ENCODE measurements at places on chromosomes 12 and 14.

DNA sequence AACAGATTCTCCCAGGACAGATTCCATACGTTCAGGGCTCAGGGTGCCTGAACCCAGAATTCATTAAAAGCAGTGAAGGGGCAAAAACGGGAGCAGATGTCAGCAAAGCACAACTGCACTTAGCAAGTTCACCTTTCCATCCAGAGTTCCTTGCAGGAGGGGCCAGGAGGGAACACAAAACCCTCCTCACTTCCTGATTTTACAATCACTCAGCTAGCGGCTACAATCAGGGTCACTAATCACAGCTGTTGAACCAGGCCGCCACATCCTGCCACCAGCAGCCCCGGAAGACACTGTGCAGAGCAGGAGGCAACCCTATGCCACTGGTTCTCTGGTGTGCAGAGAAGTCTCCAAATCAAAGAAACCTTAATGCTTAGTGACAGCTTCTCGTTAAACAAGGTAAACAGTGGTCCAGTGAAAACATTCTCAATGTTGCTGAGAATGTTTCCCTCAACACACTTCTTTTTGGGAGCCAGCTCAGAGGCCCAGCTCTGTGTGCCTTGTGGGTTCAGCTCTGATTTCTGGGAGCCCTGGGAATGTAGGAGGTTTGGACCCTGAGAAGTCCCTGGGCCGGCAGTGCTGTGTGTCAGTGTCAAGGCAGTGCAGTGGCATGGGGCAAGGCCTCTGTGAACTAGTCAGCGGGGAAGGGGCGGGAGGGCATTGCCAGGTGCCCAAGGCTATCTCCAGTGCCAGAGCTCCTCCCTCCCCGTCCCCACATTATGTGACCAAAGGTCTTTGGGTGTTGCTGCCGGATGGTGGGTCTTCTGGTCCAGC lies 54.5 kb downstream of the VCPKMT start:
- no peak for DNase-seq

DNA sequence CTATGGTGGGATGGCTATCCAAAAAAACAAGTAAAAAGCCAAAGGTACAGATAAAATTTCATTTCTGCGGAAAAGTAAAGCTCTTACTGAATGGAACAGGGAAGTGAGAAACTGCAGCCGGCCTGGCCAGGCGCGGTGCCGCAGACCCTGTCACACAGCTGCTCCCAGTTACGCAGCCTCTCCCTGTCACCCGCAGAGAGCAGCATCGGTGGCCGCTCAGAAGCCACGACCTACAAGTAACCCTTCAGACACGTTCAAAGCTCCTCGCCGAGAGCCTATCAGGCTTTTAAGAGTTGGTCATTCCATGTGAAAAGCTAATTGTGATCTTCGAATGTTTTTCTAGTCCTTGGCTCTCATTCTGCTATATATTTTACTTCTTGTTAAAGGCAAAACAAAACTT lies 11.0 kb upstream of the ANKLE2 start:
- no peak for DNase-seq

- no peak for DNase-seq
Measured at GRCh38 chr12:43094886-43095575, 457.0 kb downstream of the ADAMTS20 start.

- DNase-seq = no peak
Measured at GRCh38 chr12:31832740-31833729, 104.2 kb upstream of the AMN1 start.

DNA sequence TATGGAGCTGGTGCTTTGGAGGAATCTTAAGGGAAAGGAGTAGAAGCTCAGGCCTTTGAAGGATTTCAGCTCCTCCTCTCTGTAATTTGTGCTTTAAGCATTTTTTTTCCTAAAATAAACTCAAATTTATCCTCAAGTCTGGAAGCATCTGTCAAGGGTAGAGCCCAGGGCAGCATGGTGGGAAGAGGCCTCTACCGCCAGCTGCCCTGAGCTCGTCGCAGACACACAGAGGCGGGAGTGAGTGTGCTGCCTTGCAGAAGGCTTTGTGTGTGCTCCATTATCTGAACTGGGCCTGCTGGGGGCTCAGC lies 9.3 kb downstream of the DHRS2 start:
- no peak for DNase-seq

- DNase-seq = no peak
Measured at GRCh38 chr12:105888696-105889095, 250.1 kb downstream of the NUAK1 start.

DNA sequence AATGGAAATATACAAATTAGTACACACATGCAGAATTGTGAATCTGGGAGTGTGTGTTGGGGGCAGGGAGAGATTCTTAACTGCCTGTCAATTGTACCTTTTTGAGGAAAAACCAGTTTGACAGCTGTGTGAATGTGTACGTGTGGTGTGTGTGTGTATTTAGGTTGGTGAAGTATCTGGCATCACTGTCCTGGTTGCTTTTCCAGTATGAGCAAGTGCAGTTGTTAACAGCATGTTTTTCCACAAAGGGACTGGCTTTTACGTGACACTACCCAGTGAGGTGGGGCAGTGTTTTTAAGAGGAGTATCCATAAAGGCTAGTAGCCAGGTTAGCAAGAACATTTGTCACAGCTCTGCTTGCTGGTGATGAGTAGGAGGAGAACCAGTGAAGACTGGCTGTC lies 56.1 kb downstream of the DAAM1 start:
- no peak for DNase-seq

DNA sequence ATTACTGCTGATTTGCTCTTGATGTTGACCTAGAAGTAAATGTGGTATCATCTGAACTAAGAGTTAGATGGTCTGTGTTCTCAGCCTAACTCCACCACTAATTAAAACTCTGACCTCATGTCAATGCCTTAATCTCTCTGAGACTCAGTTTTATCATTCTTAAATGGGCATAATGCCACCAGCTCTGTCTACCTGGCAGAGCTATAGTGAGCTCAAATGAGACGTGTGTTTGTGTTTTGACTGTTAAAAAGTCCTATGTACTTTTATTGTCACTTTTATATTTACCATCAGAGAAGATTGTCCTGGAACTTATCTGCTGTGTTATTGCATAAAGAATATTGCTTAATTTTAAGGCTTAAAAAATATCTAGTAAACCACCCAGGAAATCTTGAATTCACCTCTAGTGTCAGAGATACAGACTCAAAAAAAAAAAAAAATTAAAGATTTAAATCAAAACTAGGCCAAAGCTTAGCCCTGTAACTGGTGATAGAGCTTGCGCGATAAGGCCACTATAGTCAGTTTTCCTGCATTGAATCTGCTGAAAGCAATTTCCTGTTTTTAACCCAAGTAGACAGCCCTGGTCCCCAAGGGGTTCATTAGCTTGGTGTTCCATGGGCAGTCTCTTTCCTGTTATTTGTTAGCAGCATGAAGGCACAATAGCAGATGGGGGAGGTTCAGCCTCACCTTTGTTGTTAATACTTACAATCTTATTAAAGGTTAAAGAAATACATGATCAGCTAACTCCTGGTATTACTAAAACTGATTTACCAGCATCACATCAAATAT lies 261.8 kb downstream of the ATP23 start:
- DNase-seq = no peak

- no peak for DNase-seq
Measured at GRCh38 chr12:83536496-83536895, 849.8 kb downstream of the TMTC2 start.

DNA sequence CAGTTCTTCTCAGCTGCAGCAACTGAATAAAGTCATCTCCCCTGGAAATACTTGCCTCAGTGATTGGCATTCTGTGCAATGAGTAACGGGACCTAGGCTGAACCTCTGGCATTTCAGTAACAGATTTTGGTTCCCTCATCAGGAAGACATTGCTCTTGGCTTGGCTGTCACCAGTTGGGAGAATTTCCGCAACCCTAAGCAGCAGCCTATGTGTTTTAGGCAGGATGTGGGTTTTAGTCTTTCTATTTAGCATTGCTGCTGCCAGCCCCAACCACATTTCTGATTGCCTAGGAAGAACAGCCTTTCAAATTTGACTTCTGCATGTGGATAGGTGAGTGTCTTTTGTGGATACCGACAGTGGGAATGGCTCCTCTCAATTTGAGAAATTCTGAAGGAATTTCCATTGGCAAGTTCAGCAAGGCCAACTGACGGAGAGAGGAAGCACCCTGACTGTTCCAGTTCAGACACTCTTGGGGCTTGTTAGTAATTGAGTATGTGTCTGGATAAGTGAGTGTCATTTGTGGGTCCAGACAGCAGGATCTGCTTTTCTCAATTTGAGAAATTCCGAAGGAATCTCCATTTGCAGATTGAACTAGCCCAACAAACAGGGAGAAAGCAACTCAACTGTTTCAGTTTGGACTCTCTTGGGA lies 19.0 kb upstream of the CLEC2A start:
- DNase-seq = no peak

DNA sequence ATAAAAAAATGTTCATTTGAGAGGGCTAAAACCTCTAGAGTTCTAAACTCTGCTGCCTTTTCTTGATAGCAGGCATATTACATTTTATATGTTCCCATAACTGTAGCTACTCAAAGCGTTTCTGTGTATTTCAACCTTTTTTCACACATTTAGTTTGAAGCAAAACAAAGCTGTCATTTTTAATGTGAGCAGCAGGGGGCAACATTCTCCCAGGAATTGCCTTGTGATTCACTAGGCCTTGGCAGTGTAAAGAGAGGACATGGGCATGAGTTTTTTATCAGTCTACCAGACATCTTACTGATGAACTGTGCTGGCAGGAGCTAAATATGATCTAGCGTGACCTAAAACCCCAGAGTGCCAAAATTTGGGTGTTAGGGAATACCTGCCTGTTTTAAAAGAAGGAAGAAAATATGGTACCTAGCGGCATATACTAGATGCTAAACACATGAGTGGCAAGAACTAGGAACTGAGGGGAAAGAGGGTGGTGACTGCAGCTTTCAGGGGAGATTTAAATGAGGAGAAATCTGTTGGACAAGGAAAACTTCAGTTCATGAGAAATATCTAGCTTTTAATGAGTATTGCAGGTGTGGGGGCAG lies 65.3 kb downstream of the IFT43 start:
- DNase-seq = no peak
